CD8-positive, alpha-beta memory T cell (primary cell): ENCODE measurements at places on chromosomes 4 and X. TPM values are rescaled to one million over a fixed set of nuclear protein-coding genes. Genes with fewer than 3 reads are reported as not detected.

DNA sequence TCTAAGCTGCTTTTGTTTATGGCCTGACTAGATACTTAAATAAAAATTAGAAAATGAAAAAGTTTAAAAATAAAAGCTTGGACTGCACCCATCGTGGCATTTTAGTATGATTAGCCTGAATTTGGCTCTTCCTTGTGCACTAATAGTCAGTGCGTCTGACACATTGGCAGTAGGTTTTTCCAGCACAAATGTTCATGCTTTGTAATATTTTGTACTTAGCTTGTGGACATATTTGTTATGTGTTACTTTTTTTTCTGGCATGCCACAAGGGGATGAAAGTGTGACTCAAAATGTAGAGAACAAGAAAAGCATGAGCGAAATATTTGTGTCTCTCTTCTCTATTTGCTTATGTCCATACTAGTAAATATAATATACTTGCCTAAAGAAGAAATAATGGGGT, 359.3 kb downstream of the ADGRL3 start:
- no peaks in the 10 kb centered on the region for H3K27me3 ChIP-seq
- no peaks in the 10 kb centered on the region for H3K36me3 ChIP-seq
- no peak for DNase-seq
- no peak overlapping the region for H3K4me3 ChIP-seq

GRCh38 chr4:118898684-118899138, 10.1 kb downstream of the SYNPO2 start:
- no peak for DNase-seq
- no peaks in the 10 kb centered on the region for H3K4me1 ChIP-seq
- H3K4me3 ChIP-seq = no peak overlapping the region
- H3K27me3 ChIP-seq = no peaks in the 10 kb centered on the region
- no peaks in the 10 kb centered on the region for H3K36me3 ChIP-seq

GRCh38 chrX:121307449-121307848, 260.0 kb downstream of the GLUD2 start:
- H3K27me3 ChIP-seq = no peaks in the 10 kb centered on the region
- H3K27ac ChIP-seq = no peak overlapping the region
- no peaks in the 10 kb centered on the region for H3K36me3 ChIP-seq
- no peak for DNase-seq
- no peak overlapping the region for H3K4me3 ChIP-seq

- no peak overlapping the region for H3K4me3 ChIP-seq
- no peak for DNase-seq
- H3K36me3 ChIP-seq = no peaks in the 10 kb centered on the region
- H3K4me1 ChIP-seq = peaks cover 12% of the 10 kb centered on the region
Observed at GRCh38 chr4:7786517-7786916, 153.1 kb downstream of the AFAP1 start.

Gene DGKK
- polyA plus RNA-seq = not detected

Gene BRS3
- not detected for polyA plus RNA-seq

GRCh38 chr4:76515975-76516843, 81.2 kb downstream of the SHROOM3 start:
- H3K4me3 ChIP-seq = no peak overlapping the region
- H3K36me3 ChIP-seq = no peaks in the 10 kb centered on the region
- H3K27me3 ChIP-seq = no peaks in the 10 kb centered on the region
- no peak for DNase-seq
- no peak overlapping the region for H3K27ac ChIP-seq

GRCh38 chr4:43277003-43277402, 384.5 kb downstream of the GRXCR1 start:
- H3K27ac ChIP-seq = no peak overlapping the region
- H3K36me3 ChIP-seq = no peaks in the 10 kb centered on the region
- H3K27me3 ChIP-seq = no peaks in the 10 kb centered on the region
- DNase-seq = no peak
- no peak overlapping the region for H3K4me3 ChIP-seq

DNA sequence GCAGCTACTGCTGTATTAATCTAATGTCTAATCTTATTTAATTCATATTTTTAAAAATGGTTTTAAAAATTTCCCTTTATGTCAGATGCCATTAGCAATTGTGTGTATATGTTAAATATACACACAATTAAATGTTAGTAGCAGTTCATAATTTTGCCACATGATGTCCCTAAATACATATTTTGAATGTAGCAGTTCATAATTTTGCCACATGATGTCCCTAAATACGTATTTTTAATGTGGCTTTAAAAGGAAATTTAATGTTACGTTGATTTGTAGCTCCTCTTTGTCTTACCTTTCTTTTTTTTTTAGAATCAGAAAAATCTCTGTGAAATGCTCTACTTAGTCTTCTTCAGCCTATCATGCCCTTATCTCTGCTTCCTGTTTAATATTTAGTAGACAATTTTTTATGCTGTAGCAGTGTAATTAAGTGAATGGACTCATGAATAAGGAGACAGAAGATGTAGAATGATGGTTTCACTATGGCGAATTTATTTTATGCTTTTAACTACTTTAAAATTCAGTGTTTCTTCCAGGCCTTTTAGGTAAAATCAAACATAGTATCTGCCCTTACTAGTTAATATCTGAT, 26.1 kb downstream of the RBM46 start:
- H3K27ac ChIP-seq = no peak overlapping the region
- H3K4me3 ChIP-seq = no peak overlapping the region
- H3K27me3 ChIP-seq = no peaks in the 10 kb centered on the region
- H3K4me1 ChIP-seq = no peaks in the 10 kb centered on the region
- DNase-seq = no peak
- H3K36me3 ChIP-seq = no peaks in the 10 kb centered on the region

- H3K36me3 ChIP-seq = no peaks in the 10 kb centered on the region
- no peak for DNase-seq
- H3K4me1 ChIP-seq = peaks cover 8% of the 10 kb centered on the region
- no peak overlapping the region for H3K27ac ChIP-seq
- no peaks in the 10 kb centered on the region for H3K27me3 ChIP-seq
Observed at GRCh38 chr4:148112231-148112982, 329.8 kb downstream of the NR3C2 start.
